ENCODE measurements at places on chromosomes 4 and X.

DNA sequence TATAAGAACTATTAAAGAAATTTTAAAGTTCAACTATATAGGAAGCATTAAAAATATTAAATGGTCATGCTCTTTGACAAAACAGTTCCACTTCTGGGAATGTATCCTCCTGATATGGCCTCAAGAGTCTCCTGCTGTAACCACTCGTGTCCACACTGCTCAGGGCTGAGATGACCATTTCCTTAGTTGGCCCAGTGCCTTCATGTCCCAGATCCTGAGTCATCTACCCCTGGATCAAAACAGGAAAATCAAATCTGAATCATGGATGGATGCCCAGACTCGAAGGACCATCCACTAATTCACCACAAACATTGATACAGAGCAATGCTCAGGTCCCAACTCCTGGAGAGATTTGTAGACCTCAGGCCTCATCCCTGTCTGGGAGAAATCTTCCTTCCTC lies 44.7 kb downstream of the GPRASP3 start:
- no peak for DNase-seq

DNA sequence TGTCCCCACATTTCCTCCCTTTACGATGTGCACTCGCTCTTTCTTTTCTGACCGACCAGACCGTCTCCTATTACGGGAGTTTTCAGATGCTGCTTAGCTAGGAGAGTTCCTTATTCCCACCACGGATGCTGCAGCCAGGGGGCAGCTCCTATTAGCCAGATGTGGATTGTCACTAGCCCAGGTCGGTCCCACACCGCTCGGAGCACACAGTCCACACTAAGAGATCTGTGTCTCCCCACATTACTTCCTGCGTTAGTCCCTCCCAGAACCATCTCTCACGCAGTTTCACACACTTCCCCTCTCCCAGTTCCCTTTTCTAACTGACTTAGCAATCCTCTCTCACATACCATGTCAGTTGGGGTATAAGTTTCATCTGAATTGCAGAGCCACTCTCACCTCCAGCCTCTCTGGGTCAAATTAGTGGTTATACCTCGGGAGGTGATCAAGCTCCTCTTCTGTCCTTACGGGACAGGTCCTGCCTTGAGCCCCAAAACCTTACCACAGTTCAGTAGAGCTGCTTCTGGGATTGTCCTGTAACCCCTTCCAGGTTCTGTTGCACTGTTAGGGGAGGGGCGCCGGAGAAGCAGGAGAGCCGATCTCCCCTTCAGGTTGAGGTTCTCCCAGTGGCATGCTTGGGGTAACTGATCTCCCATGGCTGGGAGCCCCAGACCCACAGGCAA lies 28.2 kb downstream of the SULT1E1 start:
- no peak for DNase-seq

- no peak for DNase-seq
Measured at GRCh38 chr4:149277705-149278104, 537.9 kb downstream of the IQCM start.

DNA sequence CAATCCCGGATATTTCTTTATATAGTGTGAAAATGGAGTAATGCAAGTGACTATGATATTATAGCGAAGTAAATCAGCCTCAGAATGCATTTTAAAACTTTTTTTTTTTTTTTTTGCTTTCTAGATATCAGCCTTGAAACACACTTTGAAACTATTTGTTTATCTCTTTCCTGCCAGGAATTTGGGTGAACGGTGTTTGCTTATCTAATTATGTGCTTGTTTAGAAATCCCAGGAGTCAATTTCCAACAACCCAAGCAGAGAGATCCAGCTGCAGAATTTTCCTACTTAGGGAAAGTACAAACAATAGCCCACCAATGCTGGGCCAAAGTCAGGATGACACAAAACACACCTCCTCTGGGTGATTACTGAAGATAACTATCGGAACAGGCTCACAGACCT lies 958.8 kb downstream of the PCDH18 start:
- no peak for DNase-seq

DNA sequence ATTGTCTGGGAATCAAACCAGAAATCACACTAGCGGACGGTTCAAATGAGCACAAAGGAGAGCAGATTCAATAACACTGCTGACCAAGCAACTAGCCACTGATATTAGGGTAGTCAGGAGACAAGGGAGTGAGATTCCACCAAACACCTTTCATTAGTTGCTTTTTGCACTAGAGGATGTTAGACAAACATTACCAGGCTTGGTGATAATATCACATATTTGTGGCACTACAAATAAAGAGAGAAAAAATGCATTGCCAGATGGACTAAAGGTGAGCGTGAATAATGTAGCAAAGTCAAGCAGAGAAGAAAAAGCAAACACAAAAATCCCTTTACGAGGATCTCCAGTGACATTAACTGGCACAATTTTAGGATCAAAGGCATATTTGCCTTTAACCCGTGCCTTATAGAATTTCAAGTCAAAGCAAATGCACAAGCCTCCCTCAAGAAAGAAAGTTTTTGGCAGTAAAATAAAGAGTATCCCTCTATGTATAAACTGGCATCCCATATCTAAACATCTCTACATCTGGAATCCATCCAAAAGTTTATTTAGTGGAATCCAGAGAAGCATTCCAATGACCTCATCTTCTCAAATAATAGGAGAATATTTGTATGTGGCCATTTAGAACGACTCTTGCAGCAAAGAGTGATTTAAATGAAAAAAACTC lies 290.9 kb downstream of the KCTD8 start:
- peak; percentile 8 for DNase-seq

DNA sequence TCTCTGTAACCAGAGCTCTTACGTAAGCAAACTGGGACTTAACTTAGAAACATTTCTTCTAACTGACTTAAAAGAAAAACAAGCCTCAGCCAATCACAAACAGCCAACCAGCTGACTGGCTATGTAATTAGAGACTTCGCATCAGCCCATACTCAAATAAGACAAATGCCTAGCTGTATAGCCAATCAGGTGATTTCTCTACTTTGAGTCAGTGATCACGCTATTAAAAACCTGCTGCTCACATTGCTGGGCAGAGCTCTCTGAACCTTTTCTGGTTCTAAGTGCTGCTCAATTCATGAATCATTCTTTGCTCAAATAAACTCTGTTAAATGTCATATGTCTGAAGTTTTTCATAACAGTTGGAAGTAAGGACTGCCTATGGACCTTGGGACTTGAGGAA lies 9.9 kb upstream of the SMIM10L2A start:
- DNase-seq: no peak

GRCh38 chr4:78057135-78057599 lies at the start of gene FRAS1:
Gene FRAS1, plus strand, starts transcription at chr4:78057323. Its CDS starts 687 bp downstream, at chr4:78058010.
- DNase-seq: peak; percentile 8

DNA sequence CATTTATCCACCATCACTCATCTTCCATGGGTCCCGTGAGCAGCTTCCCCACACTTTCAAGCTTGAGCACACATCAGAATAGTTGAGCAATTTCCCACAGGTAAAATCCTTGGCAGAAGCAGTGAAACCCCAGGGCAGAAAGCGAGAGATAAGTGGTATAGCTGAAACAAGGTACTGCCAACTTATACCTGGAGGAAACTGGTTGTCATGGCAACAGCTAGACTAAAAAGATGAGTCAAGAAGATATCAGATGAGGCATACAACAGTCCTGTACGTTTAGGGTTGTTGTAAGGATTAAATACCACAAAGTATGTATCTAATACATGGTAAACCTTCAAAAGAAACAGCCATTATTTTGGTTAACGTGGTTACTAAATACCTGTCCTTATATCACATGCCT lies 66.9 kb upstream of the PHOX2B start:
- DNase-seq: no peak

- no peak for DNase-seq
Measured at GRCh38 chrX:97310373-97310772, 426.7 kb downstream of the RPA4 start.

DNA sequence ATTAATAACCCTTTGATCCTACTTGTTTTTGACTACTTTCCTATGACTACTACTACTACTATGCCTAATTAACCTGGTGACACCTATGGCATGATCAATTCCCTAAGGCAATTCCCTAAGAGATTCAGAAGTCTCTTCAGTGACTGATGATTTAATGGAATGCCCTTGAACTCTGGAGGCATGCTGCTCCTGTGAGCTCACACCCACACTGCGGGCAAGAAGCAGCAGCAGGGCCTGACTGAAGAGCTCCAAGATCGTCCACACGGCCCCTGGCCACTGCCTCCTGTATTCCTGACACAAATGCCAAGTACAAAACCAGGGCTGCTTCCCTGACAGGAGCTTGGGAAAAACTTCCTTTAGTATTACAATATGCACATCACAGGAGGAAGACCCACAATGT lies 74.2 kb upstream of the STS start:
- no peak for DNase-seq

DNA sequence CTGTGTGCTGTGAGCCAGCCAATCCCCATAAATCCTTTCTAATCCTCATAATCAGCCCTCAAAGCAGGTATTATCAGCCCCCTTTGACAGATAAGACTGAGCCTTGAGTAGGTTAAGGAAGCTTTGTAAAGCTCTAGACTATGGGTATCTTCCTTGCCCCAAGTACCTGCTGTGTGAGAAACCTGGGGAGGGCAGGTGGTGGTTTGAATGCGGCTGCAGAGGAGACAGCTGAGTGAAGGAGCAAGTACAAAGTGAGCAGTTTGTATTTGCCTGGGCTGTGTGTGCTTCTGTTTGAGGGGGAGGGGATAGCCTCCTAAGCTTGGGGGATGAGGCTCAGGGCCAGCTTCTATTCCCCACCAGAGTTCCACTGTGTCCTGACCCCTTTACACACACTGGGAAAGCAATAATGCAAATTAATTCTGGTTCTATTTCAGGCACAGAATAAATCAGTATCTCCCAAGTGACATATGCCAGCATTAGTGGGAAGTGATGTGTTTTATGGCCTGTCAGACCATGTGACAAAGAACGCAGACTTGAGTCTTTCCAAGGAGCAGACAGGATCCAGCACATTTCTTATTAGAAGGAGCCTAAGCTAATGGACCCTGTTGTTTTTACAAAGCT lies 63.5 kb downstream of the EVC start:
- DNase-seq: no peak

GRCh38 chr4:109079731-109080130 lies 222.7 kb downstream of the COL25A1 start:
- DNase-seq: no peak

DNA sequence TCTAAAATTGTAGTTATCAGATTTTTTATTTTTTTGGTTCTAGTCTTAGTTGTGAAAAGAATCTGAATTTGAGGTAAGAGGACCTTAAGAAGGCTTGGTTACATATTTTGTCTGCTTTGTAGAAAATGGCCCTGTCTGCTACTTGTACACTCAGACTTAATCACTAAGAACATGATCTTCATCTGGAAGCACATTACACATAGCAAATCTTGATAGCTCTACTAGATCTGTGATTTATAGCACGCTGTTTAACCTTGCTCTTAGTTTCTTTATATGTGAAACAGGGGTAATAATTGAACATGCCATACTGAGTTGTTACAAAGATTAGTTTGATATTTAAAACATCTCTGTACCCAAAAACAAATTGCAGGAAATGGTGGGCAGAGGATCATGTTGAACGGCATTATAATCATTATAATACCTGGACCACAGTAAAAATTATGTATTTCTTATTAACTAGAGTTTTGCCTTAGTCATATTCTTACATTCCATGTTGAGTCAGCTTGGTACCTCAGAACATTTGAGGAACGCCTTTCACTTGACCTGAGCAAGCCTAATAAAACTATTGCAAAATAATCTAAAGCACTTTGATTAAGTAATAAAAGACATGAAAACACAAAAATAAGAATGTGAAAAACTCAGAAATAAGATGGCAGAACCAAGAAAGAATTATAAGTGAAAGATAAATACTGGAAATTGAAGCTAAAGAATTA lies 738.0 kb upstream of the AADAT start:
- DNase-seq: no peak

Data from cerebellum (tissue), 4 donors.